ENCODE measurements at places on chromosomes 2 and 18. TPM values are rescaled to one million over a fixed set of nuclear protein-coding genes. Genes with fewer than 3 reads are reported as not detected.

KLHL41 gene
- 0.13 TPM for total RNA-seq

CTLA4 gene
- 0.16 TPM for total RNA-seq

TANC1 gene
- total RNA-seq = 123 TPM

ELOA2 gene
- total RNA-seq = not detected
